Stimulated activated naive CD4-positive, alpha-beta T cell treated with Interleukin-2 at 50 U/mL for 16 hours (primary cell): ENCODE measurements at places on chromosomes 2 and 18.

DNA sequence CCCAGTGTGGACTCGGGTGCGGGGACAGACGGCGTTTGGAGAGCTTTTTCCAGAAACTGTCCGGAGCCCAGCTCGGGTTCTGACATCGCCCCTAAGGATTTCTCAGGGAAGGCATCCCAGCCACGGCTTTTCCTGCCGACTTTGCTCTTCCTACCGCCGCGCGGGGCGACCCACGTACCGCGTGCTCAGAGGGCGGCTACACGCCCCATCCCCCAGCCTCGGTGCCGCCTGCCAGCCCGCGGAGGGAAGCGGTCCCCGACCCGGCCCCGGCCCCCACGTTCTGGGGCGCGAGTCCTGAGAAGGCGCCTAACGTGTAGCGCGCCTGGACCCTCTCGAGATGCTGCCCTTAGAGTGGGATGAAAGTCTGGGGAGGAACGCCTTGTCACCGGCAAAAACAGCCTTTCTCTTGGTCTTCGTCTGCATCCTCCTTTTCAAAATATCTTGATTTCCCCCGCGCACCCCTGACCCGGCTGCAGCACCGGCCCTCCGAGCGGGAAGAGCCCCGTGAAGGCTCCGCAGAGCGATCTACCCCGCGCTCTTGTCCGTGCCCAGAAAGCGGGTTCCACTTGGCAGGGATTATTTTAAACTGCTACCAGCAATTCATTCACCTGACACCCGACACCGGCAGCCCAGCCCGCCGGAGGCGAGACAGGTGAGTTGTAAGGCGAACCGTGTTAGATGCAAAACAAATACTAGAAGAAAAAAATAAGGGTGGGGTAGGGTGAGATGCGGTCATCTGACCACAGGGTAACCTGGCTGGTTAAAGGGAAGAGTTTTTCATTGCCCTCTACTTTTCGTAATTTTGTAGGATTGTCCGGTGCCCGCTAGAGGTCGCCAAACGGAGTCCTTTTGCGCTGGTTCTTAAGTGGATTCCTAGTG is 812 bp upstream of the KCNG3 start:
- DNase-seq: peak; percentile 73

DNA sequence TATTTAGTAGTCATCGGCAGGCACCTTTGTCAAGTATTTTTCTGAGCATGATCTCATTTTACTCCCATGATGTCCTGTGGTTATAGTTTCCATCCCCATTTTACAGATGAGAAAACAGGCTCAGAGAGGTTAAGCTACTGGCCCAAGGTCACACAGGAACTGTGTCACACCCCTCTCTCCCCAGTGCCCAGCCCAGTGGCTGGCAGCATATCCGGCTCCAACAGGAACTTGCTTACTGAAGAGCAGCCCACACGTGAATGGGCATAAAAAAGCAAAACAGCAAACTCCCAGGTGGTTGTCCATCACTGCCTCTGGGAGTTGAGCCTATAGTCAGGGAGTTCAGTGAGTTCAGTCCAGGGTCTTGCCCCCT is 8.3 kb upstream of the KLF11 start:
- DNase-seq: no peak

- DNase-seq: no peak
These were observed 611.2 kb downstream of the ARHGAP15 start for GRCh38 chr2:143740431-143740830.

DNA sequence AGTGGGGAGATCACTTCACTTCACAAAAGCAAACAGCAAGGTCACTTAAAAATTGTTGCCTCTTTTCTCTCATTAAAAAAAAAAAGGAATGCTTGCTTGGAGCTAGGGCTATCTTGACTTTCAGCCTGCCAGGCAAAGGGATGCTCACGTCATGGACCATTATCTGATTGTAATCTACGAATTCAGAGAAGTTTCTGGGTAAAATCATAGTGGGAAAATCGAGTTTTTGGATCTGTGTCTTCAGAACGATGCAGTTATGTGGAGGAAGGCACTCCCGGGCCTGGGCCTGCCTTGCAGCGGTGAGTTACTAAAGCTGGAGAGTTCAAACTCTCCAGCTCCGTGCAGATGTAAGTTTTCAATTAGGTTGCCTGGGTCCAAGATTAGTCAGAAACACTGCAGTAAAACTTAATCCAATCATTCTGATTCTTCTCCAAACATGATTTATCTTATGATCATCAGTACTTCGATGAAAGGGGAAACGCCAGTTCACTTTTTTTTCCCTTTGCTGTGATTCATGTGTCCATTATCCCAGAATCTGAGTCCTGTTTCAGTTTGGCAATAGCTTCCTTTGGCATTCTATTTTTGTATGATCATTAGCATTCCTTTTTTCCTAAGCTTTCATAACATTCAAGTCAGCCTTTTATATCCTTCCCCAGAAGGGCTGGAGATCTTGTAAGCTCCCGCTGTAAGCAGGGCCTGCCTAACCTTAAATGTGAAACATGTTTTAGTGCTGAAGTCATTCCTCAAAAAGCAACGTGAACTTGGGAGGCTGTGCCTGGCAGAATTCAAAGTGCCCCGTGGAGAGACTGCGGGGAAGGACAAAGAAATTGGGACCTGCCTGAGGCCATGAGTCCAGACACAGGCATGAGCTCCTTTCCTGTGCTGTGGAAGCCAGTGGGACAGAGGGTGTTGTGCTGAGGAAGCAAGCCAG is 119.3 kb upstream of the TWIST2 start:
- DNase-seq: no peak

GRCh38 chr2:43049836-43050801 is 176.3 kb downstream of the ZFP36L2 start:
- no peak for DNase-seq

- DNase-seq: no peak
These were observed 307.7 kb downstream of the STK39 start for GRCh38 chr2:167939514-167940345.

DNA sequence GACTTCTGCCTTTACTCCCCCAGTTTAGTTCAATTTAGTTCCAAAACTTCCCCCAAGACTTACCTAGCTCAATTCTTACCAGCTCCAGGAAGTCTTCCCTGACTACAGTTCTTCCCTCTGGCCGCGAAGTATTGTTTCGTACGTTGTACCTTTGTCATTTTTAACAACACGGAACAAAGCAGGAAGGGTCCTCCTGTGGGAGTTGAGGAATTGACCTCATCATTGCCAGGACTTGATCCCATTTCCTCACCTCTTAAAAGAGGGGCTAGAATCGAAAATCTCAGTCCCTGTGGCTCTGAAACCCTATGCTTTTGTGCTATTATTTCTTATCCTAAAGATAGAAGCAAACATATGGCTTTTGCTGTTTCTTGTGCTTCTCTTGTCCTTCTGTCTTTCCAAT is 187.1 kb downstream of the MYO3B start:
- no peak for DNase-seq

DNA sequence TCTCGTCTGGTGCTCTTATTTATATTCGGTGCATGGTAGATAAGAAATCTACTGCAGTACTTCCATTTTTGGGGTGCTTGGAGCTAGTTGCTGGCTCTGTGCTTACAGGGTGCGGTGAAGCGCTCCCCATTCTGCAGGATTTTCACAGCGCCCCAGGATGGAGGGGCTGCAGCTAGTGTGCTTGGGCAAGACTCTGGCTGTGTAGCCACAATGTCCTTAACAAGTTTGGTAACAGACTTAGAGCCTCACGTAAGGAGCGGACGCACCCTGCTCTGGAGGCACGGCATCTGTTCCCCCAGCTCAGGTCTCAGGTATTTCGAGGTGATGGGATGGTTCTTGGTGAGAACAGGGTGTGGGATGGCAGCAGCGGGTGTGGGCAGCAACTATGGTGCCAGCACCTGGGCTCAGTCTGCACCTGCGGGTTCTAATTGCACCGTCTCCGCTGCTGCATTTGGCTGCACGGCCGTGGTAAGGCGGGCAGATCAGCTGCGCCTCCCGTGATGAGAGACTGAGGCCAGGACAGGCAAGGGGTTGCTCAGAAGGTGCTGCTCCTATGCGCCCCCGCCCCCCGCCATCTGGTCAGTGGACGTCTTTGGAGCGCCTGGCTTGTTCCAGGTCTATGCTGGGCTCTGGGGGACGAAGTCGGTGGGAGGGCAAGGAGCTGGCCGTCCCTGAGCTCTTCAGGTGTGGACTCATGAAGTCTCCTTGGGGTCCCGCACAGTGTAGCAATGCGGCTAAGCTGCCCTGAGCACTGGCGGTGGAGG is 20.1 kb upstream of the ALLC start:
- DNase-seq: no peak

DNA sequence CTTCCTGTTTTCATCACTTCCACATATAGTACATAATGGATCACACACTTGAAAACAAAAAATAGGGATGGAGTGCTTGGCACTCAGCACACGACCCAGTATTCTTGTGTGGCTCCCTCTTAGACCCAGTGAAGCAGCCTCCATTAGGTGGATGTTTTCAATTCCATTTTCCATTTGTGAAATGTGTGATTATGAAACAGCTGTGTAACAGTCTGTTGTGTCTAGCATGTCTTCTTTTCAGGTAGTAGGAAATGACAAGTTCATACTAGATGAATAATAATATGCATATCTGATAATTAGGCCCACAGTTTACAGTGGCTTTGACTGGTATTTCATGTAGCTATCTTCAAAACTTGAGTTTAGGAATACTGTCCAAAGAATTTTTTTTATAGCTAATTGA is 35.5 kb downstream of the EML6 start:
- DNase-seq: no peak

- no peak for DNase-seq
These were observed 54.4 kb downstream of the TRIB2 start for GRCh38 chr2:12771154-12771553.

DNA sequence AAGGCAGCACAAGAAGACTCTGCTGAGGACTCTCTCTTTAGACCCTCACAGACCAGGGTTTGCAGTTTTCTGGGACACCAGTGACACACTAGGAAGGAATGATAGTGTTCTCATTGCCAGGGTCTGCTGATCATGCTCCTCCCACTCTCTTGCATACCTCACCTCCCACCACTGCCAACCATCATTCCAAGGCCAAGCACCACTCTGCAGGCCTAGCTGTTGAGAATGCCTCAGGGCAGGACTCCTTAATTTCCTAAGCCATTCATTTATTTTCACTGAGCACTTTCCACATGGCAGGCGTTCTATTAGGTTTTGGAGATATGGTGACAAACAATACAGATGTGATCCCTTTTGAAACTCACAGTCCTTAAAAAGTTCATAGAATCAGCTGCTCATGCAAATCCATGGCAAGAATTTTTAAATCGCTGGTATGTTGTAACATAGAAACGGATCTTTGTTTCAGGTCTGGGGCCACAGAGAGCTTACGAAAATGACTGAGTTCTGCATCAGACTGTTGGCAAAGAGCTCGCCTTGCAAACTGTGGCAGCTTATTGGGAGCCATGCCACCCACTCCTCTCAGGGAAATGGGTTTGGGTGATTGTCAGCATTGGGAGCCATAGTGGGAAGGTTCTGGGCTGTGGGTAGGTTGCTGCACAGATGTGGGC is 78.5 kb downstream of the XDH start:
- no peak for DNase-seq

DNA sequence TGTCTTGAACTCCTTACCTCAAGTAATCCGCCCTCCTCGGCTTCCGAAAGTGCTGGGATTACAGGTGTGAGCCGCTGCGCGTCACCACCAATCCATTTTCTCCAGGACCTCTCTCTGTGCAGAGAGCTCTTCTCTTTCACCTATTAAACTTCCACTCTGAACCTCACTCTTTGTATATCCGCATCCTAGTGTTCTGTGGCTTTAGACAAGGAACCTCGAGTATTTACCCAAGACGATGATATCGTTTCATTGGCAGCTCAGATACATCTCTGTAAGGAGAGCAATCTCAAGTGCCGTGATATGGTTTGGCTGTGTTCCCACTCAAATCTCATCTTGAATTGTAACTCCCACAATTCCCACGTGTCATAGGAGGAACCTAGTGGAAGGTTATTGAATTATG is 15.1 kb upstream of the WDR33 start:
- DNase-seq: no peak

DNA sequence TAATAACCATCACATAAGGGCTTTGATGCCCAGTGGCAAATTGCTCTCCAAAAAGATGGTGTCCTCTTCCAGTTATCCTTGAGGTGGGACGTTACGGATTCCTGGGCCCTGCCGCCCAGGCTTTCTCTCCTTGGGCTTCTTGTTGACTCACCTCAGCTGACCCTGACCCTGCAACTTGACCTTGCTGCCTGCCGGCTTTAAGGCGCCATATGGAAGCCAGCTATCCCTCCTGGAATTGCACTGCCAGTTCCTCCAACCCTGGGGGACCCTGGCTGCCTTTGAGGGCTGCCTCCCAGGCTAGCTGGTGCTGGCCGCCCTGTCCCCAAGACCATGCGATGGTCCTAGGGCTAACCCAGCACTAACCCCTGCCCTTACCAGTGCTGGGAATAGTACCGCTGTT is 28.3 kb upstream of the B3GNT7 start:
- DNase-seq: no peak

GRCh38 chr2:45839508-45840251 is 188.2 kb downstream of the PRKCE start:
- DNase-seq: no peak

DNA sequence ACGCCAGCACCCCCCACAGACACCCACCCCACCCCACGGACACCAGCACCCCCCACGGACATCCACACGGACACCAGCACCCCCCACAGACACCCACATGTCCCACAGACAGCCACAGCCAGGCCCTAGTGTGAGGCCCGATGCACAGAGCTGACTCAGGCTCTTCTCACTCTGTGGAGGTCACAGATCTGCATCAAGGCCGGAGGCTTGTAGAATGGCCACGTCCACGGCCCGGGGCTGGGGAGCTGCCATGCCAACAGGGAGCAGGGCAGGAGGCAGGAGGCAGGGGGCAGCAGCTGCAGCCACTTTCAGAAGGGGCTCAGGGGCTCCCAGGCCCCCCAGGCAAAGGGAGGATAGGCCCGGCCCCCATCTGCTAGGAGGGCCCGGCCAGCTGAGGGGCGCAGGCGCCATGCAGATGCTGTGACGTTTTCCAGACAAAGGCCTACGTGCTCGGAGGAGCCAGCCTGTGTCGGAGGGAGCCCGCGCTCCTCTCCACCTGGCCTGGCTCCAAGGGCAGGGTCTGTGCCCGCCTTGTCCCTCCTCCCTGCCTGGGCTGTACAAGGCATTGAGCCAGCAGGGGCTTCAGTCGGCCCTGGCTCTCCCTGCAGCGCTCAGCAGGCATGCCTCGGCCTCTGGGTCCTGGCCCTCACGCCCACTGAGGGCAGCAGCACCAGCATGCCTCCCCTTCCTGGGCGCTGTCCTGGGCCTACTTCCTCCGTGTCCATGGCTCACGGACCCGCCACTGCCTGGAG is 249.0 kb downstream of the TWIST2 start:
- no peak for DNase-seq

- DNase-seq: no peak
These were observed 47.3 kb upstream of the MRPL33 start for GRCh38 chr2:27724191-27724590.

DNA sequence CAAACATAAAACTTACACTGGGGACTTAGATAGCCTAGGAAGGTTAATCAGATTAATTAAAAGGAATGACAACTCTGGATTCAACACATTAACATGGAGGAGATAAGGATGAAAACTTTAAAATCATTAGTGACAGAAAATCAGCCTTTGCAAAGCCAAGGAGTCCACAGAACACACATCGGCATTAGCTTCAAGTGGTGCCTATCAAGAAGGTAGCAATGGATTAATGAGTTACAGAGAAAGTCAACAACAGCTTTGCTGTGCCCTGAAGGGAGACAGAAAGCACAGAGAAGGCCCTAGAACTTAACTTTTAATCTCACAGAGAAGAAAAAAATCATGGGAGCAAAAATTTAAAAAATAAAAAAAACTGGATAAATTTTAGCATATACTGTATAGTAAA is 88.6 kb downstream of the KCNH7 start:
- no peak for DNase-seq

- no peak for DNase-seq
These were observed 96.0 kb downstream of the INHBB start for GRCh38 chr2:120441744-120442471.
